Frontal cortex (tissue), 4 donors: ENCODE measurements at places on chromosomes 2 and 18. TPM values are rescaled to one million over a fixed set of nuclear protein-coding genes. Genes with fewer than 3 reads are reported as not detected.

DNA sequence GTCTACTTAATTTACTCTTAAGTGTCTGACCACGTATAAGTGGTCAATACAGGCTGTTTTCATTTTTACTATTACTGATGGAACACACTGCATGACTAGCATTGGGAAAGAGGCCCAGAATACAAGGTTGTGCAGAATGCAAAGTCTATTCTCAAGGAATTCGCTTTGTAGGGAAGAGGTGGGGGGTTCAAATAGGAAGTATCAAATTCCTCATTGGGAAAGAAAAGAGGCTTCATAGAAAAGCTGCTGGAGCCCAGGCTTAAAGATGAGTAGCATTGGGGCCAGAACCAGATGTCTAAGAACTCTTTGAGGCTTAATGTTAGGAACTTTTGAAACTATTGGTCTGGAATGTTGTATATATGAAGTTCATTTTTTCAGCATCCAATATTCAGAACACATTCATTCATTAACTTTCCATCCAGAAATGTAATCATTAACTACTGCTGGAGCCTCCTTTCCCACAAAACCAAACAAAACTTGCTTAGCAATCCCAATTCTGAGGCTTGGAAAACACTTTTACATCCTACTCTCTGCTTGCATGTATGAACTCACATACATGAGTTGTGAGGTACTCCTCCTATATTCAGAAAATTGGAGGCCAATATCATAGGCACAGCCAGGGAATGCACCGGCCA, 994 bp upstream of the LRATD1 start:
- DNase-seq: no peak

- DNase-seq: no peak
These were observed 15.7 kb downstream of the PPP1CB start for GRCh38 chr2:28767337-28767736.

Gene CD207
- total RNA-seq: not detected

- DNase-seq: no peak
These were observed 9.0 kb upstream of the MATN3 start for GRCh38 chr2:20021405-20022009.

GRCh38 chr18:48949050-48949605, 1.6 kb downstream of the SMAD7 start:
- no peak for DNase-seq

DNA sequence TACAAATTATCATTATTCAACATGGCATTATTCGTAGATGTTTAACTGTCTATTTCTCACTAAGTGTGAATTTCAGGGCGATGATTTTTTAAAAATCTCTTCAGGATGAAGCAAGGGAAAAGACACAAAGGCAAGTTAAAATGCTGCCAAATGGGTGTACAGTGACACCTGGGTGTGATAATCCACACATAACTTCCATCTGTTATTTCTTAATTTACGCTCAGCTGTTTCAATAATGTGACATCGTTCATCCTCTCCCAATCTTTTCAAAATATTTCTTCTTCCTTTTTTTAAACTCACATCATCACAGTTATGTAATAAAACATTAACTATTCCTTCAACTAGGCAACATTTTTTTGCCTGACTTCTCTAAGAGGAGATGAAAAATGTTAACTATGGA, 10.6 kb downstream of the PDE1A start:
- no peak for DNase-seq

GRCh38 chr2:102013206-102014040, 21.7 kb downstream of the IL1R2 start:
- DNase-seq: no peak

DNA sequence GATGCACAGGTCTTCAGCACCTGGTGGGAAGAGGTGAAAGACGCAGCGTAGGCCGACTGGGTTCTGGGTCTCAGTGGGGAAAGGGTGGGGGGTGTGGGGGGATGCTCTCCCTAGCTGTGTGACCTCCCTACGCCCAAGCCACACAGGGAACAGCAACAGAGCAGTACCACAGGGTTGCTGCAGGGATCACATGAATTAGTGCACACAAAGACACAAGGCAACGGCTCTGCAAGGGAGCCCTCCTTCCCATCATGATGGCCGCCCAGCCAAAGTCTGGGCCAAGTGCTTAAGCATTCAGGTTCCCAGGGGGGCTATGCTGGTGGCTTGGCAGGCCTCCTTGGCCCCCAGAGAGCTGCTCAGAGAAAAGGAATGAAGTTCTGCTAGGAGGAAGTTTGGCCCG, 28.2 kb upstream of the GBX2 start:
- no peak for DNase-seq

DNA sequence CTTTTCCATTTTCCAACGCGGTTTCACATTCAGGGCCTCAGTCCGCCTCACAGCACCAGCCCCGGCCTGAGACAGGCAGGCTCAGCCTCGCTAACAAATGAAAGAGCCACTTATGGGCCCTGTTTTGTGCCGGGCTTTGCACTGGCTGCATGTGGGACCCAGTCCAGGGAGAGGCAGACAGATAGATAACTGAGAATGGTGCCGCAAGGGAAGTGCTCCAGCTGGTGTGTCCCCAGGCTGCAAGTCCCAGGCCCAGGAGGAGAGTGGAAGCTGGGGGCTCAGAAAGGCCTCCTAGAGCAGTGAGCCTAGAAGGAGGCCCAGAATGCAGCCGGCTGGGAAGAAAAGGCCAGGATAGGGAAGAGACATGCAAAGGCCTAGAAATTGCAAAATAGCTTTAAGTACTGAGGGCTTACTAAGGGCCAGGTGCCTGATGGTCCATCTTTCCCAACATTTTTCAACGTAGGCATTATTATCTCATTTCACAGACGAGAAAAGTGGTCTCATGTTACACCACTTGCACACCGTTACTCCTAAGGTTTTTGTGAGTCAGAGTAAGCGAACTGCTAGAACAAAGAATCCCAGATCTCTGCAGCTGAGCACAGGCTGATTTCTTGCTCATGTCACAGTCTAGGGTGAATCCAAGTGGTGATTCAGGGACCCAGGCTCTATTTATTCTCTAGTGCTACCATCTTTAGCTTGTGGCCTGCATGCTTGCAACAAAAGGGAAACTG, 26.0 kb downstream of the ADRA2B start:
- no peak for DNase-seq

GRCh38 chr2:10414591-10414990, 33.5 kb downstream of the ODC1 start:
- no peak for DNase-seq

DNA sequence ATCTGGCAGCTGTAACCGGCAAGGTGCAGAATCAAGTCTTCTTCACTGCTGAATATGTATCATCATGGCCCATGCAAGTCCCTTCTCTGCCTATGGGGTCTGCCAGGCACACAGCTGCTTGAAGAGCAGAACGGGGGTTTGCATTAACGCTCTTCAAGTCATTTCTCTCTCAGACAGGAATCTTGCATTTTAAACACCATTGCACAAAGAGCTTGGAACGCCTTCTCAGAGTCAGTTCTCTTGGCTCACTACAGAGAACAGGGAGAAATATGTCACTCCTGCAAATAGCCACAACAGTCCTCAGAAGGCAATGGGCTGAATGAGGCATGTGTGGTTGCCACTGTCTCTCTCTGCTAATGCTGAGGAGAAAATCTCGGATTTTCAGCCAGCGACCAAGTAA, 2173.5 kb upstream of the PIK3C3 start:
- DNase-seq: no peak

DNA sequence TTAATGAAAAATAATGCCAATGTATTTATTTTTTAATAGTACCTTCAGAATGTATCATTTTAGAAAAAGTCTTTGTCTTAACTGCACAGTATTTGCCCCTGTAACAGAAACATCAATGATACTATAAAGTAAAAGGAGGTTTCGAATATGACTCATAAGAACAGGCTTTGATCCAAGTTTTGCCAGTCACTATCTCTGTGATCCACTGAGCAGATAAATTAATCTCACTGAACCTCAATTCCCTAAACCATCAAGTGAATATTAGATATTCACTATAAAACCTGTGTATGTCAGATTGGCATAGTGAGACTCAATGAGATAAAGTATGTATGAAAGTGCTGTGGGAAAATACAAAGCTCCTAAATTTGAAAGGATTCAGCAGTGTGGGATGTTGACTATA, 292.1 kb downstream of the EXOC6B start:
- DNase-seq: no peak

DNA sequence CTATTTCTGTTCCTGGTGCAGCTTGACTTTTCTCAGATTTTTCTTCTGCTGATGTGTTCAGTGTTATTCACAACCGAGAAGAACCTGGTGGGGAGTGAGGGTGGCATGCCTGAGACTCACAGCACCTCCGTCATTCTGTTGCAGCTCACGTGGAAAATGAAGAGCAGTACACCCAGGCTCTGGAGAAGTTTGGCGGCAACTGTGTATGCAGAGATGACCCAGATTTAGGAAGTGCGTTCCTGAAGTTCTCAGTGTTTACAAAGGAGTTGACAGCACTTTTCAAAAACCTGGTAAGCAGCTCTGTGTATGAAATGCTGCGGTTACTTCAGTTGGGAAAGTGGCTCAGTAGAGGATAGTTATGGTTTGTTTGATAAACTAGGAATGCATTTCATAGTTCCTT, 90.5 kb downstream of the ASAP2 start:
- no peak for DNase-seq

DNA sequence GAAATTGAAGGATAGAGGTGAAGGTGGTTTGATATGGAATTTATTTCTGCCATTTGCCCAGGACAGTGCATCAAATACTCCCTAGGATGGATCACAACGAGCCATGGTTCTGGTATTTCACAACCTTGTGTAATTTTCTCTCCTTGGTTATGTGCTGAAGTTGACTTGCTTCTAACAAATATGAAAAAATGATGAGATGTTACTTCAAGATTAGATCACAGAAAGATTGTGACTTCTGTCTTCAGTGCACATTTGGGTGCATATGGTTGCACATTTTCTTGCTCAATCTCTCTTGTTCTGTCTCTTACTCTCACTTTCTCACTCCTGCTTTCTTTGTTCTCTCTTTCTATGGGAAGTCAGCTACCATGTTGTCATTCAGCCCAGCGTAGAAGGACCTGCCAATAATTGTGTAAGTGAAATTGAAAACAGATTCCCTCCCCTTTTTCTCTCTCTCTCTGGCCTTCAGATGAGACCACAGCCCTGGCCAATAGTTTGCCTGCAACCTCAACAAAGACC, 104.6 kb upstream of the RMDN2 start:
- no peak for DNase-seq

DNA sequence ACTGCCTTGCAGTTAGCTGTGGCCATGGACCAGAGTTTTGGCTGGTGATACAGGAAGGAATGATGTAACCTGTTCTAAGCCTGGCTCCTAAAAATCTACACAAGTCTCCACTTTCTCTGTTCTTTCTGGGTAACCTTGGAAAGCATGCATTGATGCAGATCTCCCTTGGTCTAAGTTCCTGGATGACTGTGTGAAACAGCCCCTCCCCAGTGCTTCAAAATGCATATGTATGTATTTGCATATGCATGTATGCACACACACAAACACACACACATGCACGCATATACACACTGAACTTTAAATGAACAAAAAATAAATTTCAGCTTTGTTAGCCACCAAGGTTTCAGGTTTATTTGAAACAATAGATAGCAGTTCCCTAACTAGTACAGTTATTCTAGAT, 296.1 kb downstream of the OSR1 start:
- DNase-seq: no peak

DNA sequence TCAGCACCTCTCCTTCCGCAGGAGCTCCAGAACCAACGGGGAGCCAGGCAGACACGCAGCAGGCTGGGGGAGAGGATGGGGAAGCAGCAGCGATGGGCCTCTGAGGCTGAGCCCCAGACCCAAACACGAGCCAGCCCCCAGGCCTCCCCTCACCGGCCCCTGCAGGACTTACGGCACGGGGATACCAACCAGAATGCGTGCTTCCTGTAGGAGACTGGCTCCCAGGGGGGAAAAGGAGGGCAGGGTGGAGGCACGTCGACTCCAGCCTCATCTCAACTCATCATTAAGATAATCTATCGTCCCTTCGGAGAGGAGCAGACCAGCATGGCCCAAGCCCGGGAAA, 495.1 kb upstream of the MYT1L start:
- DNase-seq: no peak

Gene MAB21L4
- not detected for total RNA-seq

Gene SLC5A7
- total RNA-seq: 1.6 TPM

DNA sequence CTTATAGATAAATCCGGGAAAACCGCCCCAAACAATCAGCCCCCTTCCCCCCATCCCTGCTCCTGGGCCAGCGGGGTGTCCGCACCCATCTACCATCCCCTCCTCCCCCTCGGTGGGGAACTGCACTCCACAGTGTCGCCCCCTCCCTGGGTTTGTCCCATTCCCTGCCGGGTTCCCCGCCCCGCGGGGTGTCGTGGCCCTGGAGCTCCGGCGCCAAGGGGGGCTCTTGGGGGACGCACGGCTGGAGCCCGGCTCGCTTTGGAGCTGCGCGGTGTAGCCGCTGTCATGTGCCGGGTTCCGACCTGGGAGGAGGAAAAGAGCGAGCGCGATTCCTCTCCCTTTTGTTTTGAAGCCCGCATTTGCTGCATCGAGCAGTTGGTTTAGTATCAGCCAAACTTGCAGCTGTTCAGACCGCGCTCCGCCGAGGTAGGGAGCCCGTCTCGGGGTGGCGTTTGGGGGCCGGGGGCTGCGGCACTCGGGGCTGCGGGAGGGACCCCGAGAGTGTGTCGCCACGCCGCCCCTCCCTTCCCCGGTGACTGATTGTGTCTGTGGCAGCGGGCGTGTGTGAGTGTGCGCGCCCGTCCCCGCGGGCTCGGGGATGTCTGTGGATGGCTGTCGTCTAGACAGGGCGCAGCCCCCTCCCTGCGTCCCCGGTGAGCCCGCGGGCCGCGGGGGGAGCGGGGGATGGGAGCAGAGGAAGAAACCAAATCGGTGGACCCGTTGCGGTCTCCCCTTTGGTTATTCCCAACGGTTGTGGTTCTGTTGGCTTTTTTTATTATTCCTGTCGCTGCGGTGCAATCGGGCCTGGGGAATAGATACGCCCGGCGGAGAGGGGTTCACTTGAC, 797 bp downstream of the CTIF start:
- DNase-seq: peak; percentile 39

DNA sequence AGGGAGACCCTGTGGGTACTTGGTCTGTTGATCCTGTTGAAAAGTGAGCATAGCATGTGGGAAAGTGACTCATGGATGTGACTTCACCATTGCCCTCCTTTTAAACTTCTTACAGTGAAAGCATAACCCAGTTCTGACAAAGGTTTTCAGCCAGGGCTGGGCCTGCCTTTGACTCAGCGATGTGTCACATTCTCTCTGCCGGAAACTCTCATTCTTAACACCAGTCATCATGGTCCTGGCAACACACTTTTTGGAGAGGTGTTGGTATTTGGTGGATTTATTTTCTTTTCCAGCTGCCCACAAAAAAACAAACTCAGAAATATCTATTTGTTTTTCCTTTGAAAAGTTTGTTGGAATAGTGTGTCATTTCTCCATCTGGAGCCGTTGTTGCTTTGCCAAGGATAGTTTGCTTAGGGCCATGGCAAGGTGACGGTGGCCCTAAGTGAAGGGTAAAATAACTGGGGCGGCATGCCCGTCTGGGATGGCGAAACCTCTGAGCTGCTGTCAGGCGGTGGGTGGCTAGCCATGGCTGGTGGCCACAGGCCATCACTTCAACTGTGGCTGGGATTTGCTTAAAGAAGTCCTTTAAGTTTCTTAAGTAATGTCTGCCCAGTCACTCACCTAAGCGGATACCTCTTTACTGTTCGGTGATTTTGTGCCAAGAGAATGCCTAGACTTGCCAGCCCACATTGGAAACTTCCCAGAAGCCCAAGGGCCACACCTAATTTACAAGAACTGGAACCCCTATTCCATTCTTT, 123.3 kb downstream of the LTBP1 start:
- DNase-seq: no peak
